A673 (cell line): ENCODE measurements at places on chromosomes 6 and 20. TPM values are rescaled to one million over a fixed set of nuclear protein-coding genes. Genes with fewer than 3 reads are reported as not detected.

DNA sequence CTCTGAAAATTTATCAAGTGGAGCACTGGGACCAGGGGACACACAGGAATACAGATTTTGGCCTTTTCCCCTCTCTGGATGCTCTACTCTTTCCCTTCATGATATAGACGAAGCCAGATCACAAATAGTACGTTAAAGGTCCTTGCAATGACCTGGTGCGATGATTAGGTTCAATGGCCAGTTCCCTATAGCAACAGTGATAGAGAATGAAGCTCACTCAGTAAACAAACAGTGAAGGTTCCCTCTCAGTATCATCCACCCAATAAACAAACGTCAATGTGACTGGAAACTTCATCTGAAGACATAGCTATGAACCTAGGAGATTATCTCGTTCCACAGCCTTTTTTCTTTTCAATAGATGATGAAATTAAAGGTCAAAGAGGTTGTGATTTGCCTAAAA lies 596.2 kb downstream of the KIF16B start:
- no peaks in the 10 kb centered on the region for H3K27me3 ChIP-seq
- no peak overlapping the region for H3K4me3 ChIP-seq
- H3K27ac ChIP-seq = no peak overlapping the region
- no peaks in the 10 kb centered on the region for H3K36me3 ChIP-seq
- H3K4me1 ChIP-seq = no peaks in the 10 kb centered on the region
- DNase-seq = no peak

The MUC21 gene
- total RNA-seq = not detected in 2 replicates

DNA sequence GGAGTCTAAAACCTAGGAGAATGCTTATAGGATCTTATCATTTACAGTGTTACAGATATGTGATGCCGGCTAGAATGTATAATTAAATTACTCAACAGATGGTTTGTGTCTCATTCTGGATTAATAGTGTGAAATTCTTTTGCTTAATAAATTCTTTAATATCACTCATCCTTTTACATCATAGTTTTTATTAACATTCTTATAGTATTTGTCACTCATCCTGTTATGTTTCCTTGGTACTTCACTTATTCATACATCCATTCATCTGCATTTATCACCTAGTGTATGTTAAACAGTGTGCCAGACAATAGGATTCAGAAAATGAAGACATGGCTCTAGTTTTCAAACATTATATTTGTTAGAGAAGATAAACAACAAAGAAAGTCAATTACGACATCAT lies 468.7 kb downstream of the FRK start:
- no peaks in the 10 kb centered on the region for H3K36me3 ChIP-seq
- DNase-seq = no peak
- no peak overlapping the region for H3K4me3 ChIP-seq
- H3K27me3 ChIP-seq = no peaks in the 10 kb centered on the region

- no peaks in the 10 kb centered on the region for H3K4me1 ChIP-seq
- H3K27ac ChIP-seq = no peak overlapping the region
- no peak overlapping the region for H3K4me3 ChIP-seq
- no peak for DNase-seq
- no peaks in the 10 kb centered on the region for H3K36me3 ChIP-seq
Measured at GRCh38 chr6:135323202-135323668, 142.1 kb downstream of the MYB start.

- no peak overlapping the region for H3K4me3 ChIP-seq
- no peaks in the 10 kb centered on the region for H3K27me3 ChIP-seq
- H3K36me3 ChIP-seq = no peaks in the 10 kb centered on the region
Measured at GRCh38 chr6:142374965-142375733, 73.3 kb downstream of the ADGRG6 start.

DNA sequence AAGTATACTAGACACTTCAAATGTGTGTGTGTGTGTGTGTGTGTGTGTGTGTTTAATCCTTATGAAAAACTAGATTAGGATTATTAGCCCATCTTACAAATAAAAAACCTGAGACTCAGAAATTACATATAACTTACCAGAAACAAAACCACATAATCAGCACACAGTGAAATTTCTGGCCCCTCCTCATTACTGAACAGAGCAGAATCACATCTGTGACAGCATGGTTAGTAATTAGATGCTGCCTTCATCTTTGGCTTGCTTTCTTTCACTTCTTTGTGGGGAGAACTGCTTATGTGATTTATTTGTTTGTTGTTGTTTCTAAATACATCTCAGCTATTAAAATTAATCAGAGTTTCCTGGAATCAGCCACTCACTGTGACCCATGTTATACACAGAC lies 267.1 kb downstream of the TENT5A start:
- H3K4me1 ChIP-seq = no peaks in the 10 kb centered on the region
- DNase-seq = no peak
- H3K27me3 ChIP-seq = no peaks in the 10 kb centered on the region

- no peak overlapping the region for H3K27ac ChIP-seq
- H3K27me3 ChIP-seq = peaks cover 57% of the 10 kb centered on the region
- H3K36me3 ChIP-seq = no peaks in the 10 kb centered on the region
- H3K4me1 ChIP-seq = peaks cover 12% of the 10 kb centered on the region
- no peak overlapping the region for H3K4me3 ChIP-seq
Measured at GRCh38 chr6:136547336-136547735, 2.9 kb downstream of the MAP7 start.

The MYCT1 gene
- not detected in 2 replicates for total RNA-seq

The GRIK2 gene
- total RNA-seq = 62.1 and 65.6 TPM in 2 replicates

GRCh38 chr20:29876911-29877285 lies 1380.6 kb upstream of the DEFB115 start:
- no peak overlapping the region for H3K4me3 ChIP-seq
- H3K27me3 ChIP-seq = no peaks in the 10 kb centered on the region
- no peak for DNase-seq
- H3K4me1 ChIP-seq = no peaks in the 10 kb centered on the region
- no peak overlapping the region for H3K27ac ChIP-seq

The MOG gene
- not detected in 2 replicates for total RNA-seq

GRCh38 chr20:61630391-61630650 lies 378.3 kb downstream of the CDH4 start:
- DNase-seq = no peak
- no peaks in the 10 kb centered on the region for H3K36me3 ChIP-seq
- H3K27ac ChIP-seq = no peak overlapping the region
- H3K4me3 ChIP-seq = no peak overlapping the region

DNA sequence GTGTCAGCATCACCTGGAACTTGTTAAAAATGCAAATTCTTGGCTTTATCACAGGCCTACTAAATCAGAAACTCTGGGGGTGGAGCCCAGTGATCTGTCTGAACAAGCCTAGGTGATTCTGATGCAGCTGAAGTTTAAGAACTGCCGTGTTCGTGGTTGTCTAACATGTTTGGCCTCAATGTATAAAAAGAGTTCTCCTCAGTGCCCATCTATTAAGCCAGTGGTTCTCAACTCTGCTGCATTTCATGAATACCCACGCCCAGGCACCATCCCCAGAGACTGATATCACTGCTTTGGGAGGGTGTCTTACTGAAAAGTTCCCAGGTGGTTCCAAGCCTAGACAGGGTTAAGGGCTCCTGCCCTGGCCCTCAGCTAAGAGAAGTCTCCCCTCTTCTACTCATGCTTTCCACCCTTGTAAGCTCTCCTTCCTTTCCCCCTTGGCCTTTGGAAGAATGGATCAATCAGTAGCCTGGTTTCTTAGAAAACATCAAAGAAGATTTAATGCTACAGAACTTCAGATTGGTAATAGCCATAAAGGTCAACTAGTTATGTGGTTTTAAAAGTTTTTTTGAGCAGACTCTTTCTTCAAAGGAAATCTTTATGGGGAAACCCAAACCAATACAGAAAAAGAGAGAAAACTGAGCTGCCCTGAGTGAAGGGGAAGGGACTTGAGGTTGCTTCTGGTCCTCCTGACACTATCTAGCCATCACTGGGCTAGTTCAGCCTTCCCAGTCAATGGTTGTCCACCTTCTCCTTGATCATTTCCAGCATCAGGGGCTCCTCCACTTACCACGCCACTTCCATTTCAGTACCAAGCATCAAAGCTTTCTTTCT lies 38.9 kb upstream of the TNFAIP3 start:
- H3K4me3 ChIP-seq = no peak overlapping the region
- H3K27me3 ChIP-seq = peaks cover 5% of the 10 kb centered on the region
- no peak for DNase-seq
- H3K27ac ChIP-seq = no peak overlapping the region
- no peaks in the 10 kb centered on the region for H3K4me1 ChIP-seq

DNA sequence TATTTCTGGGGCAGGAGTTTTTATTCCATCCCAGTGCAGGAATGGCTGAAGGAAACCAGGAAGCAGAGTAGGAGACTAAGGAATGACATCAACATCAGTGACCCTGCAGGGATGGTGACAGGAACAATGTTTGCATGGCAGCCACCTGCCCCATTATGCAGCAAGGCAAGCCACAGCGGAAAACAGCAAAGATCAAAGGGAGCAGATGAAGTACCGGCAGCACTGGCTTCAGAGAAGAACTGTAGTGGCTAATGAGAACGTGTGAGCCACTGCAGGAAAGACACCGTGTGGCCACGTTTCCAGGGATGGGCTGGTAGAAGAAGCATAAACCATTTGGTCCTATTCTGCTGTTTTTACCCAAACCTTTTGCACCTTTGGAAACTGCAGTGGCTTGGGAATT lies 52.9 kb upstream of the TAB2 start:
- H3K4me3 ChIP-seq = no peak overlapping the region
- DNase-seq = no peak
- H3K27ac ChIP-seq = no peak overlapping the region

DNA sequence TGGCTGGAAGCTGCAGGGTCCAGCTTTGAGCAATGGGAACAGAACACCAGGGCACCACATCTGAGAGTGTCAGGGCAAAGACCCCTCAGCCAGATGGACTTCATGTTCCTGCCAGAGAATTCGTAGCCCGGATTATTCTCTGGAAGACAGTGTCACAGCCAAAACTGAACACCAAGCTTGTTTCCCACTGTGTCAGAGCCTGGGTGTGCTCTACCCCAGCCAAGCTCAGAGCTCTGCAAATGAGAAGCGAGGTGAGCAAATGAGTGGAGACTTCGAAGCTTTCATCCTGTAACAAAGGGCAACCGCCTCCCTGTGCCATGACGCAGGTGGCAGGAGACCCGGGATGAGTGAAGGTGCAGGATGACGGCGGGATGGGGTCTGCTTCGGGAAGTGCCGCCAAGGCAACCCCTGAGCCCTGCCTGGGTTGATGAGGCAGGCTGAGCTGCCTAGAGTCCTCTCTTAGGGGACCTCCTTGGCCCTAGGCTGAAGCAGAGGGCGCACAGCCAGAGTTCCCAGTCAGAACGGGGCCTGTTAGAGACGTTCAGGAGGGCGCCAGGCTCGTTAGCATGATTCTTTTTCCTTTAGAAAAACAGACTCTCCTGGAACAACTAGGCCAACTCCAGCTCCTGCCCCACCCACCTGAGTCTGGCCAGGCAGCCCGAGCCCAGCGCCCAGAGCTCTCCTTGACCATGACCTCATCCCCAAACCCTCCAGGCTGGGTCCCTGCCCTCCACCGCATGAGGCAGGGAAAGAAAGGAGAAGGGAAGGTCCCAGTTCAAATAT lies 187.7 kb downstream of the SOD2 start:
- no peak for DNase-seq
- no peaks in the 10 kb centered on the region for H3K36me3 ChIP-seq
- H3K27ac ChIP-seq = no peak overlapping the region

DNA sequence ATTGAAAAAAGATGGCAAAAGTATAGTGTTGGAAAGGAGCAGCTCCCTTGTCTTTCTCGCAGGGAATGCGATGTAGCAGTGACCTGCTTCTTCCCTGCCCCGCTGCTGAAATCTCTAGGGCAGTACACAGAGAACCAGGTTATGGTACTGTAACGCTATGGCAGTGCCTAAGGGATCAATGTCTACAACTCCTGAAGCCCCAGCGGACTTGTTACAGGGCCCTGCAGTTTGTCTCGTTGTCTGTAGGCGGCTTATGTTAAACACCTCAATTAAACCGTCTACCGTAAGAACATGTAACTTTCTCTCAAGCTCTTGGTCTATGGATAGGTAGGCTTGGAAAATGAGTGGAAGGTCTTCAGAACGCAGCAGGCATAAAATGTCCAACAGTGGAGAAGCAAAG lies 44.8 kb upstream of the SLC17A4 start:
- H3K4me1 ChIP-seq = peaks cover 10% of the 10 kb centered on the region
- H3K36me3 ChIP-seq = no peaks in the 10 kb centered on the region
- no peak for DNase-seq
- no peaks in the 10 kb centered on the region for H3K27me3 ChIP-seq
- H3K4me3 ChIP-seq = no peak overlapping the region
- H3K27ac ChIP-seq = no peak overlapping the region

- H3K4me1 ChIP-seq = no peaks in the 10 kb centered on the region
- H3K27me3 ChIP-seq = no peaks in the 10 kb centered on the region
- no peaks in the 10 kb centered on the region for H3K36me3 ChIP-seq
- H3K4me3 ChIP-seq = no peak overlapping the region
Measured at GRCh38 chr6:43951063-43951755, 176.0 kb downstream of the MRPL14 start.

- peaks cover 3% of the 10 kb centered on the region for H3K4me1 ChIP-seq
- H3K36me3 ChIP-seq = no peaks in the 10 kb centered on the region
- H3K4me3 ChIP-seq = no peak overlapping the region
- no peak for DNase-seq
- no peak overlapping the region for H3K27ac ChIP-seq
Measured at GRCh38 chr6:13413900-13414555, 73.4 kb downstream of the GFOD1 start.

The PRDM1 gene
- not detected in 2 replicates for total RNA-seq

The IGF2R gene
- total RNA-seq = 64.7 and 67.4 TPM in 2 replicates

The TBX18 gene
- total RNA-seq = 14.6 and 16.0 TPM in 2 replicates

DNA sequence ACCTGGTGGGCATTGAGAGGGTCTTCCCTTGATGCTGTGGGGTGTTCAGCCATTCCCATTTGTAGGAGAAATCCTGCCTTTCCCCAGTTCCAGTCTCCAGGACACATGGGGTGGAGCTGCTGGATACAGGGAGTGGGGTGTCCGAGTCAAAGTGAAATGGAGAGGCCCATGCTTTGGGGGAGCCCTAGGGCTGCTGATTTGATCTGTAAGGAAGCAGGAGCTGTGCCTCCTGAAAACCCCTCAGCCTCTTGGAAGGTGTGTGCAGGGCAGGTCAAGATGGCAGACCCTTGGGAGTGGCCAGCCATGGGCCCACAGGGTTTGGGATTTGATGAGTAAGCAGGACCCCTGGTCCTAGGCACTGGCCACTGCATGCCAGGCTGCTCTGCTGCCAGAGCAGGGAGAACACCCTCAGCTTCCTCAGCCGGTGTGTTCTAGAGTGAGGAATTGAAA lies 82.0 kb downstream of the SERAC1 start:
- no peak overlapping the region for H3K27ac ChIP-seq
- no peaks in the 10 kb centered on the region for H3K4me1 ChIP-seq
- DNase-seq = no peak
- H3K4me3 ChIP-seq = no peak overlapping the region

The SLC22A1 gene
- total RNA-seq = 1.6 and 3.3 TPM in 2 replicates

GRCh38 chr6:56551409-56552120 lies 91.1 kb downstream of the DST start:
- peaks cover 21% of the 10 kb centered on the region for H3K4me1 ChIP-seq
- H3K4me3 ChIP-seq = no peak overlapping the region
- no peak overlapping the region for H3K27ac ChIP-seq
- no peaks in the 10 kb centered on the region for H3K27me3 ChIP-seq
- no peak for DNase-seq
- H3K36me3 ChIP-seq = no peaks in the 10 kb centered on the region
